ENCODE measurements at places on chromosomes 7 and 10. TPM values are rescaled to one million over a fixed set of nuclear protein-coding genes. Genes with fewer than 3 reads are reported as not detected.

The OR2A42 gene
- not detected for total RNA-seq

The CLRN3 gene
- 28.5 TPM for total RNA-seq

The ASZ1 gene
- not detected for total RNA-seq

The STEAP1B gene
- total RNA-seq: not detected

All from right lobe of liver (tissue), 6 donors.